ENCODE measurements at places on chromosomes 13 and 19. TPM values are rescaled to one million over a fixed set of nuclear protein-coding genes. Genes with fewer than 3 reads are reported as not detected.

The S1PR5 gene
- total RNA-seq: 2.2 TPM

The ATP7B gene
- total RNA-seq: 1.5 TPM

The TINCR gene
- 0.40 TPM for total RNA-seq

The ZNF571 gene
- 0.71 TPM for total RNA-seq

The PSPN gene
- total RNA-seq: 1.6 TPM

The OCEL1 gene
- total RNA-seq: 0.18 TPM

The ZNF878 gene
- total RNA-seq: not detected

The ZNF846 gene
- 1.5 TPM for total RNA-seq

The TMPRSS9 gene
- not detected for total RNA-seq

The SHISA2 gene
- total RNA-seq: 100 TPM

GRCh38 chr13:110802260-110802659 lies 88.8 kb downstream of the ING1 start:
- DNase-seq: no peak

DNA sequence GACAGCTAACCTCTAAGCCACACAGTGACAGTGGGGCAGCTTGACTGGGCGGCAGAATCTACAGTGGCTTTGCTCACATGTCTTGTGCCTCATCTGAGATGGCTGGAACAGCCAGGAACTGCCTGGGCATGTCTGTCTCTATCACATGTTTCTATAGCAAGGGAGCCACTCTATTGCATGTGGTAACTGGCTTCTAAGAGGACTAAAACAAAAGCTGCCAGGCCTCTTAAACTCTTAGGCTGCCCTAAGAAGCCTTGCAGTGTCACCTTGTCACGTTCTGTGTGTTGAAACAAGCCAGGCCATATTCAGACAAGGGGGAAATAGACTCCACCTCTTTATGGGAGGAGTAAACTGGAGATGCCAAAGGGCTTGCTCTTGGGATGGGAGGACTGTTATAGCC lies 122.9 kb upstream of the MAB21L1 start:
- no peak for DNase-seq

DNA sequence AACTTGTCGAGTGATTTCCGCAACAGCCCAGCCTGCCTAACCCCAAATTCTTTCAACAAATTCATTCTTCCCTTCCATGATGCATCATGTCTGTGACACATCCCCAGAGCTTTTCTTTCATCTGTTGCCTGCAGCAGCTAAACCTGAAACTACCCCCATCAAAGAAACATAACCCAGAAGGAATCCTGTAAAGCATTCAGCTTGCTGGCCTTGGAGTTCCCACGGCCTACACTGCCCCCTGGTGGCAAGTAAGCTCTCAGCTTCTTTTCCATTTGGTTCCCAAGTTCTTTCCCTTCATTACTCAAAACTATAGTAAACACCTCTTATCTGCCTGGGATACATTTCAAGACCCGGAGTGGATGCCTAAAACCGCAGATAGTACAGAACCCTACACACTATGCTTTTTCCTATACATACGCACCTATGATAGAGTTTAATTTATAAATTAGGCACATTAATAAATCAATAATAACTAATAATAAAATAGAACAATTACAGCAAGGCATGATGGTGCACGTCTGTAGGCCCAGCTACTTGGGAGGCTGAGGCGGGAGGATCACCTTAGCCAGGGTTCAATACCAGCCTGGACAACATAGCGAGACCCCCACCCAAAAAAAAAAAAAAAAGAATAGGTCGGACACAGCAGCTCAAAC lies 7.4 kb downstream of the ETHE1 start:
- peak; percentile 90 for DNase-seq

GRCh38 chr19:39918183-39918651 lies 16.2 kb downstream of the FCGBP start:
- DNase-seq: no peak

DNA sequence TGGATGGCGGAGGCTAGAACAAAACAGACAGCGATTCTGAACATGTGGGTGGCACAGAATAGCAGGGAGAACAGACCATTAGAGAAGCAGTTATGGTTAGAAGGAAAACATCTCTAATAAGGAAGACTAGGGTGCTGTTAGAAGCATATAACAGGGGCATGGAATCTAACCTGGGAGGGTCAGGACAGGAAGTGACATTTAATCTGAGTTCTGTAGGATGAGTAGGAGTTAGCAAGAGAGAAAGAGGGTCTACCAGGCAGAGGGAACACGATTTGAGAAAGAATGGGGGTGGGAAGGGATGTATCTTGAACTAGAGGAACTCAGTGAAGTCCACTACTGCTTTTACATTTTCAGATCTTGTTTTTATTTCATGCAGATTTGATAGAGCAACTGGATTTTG lies 48.6 kb downstream of the B3GLCT start:
- DNase-seq: no peak

DNA sequence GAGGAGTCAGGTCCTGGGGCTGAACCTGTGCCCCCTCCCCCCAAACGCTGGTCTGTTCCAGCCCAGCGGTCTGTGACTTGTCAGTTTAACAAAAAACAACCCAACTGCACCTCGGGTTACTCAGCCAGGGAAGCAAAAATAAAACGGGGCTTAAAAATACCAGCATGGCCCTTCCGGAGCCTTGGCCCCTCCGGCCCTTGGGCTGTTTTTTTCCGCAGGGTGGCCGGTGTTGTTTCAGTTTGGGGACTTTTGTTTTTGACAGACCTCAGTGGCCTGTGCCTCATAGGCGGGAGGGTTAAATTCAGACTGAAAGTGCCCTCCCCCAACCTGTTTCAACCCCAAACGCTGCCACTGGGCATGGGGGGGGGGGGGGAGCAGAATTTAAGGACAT lies 4.0 kb downstream of the TCF3 start:
- DNase-seq: no peak

DNA sequence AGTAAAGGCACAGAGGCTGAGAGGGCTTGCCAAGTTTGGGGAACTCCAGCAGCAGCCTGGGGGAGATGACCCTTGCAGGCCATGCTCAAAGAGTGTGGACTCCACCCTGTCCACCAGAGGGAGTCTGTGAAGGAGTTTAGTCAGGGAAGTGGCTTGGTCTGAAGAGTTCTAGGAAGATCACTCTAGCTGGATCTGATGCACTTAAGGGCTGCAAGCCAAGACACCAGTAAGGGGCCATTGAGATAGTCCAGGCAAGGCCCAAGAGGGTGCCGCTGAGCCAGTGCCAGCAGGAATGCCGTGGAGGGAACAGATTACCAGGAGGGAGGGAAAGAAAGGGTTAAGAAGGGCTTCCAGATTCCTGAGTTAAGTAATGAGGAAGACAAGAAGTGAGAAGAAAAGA lies 68.7 kb downstream of the ZAR1L start:
- DNase-seq: peak; percentile 44

- DNase-seq: peak; percentile 43
Measured at GRCh38 chr19:5407356-5407755, 47.9 kb upstream of the ZNRF4 start.

- peak; percentile 46 for DNase-seq
Measured at GRCh38 chr13:32903720-32904119, 112.5 kb upstream of the KL start.

DNA sequence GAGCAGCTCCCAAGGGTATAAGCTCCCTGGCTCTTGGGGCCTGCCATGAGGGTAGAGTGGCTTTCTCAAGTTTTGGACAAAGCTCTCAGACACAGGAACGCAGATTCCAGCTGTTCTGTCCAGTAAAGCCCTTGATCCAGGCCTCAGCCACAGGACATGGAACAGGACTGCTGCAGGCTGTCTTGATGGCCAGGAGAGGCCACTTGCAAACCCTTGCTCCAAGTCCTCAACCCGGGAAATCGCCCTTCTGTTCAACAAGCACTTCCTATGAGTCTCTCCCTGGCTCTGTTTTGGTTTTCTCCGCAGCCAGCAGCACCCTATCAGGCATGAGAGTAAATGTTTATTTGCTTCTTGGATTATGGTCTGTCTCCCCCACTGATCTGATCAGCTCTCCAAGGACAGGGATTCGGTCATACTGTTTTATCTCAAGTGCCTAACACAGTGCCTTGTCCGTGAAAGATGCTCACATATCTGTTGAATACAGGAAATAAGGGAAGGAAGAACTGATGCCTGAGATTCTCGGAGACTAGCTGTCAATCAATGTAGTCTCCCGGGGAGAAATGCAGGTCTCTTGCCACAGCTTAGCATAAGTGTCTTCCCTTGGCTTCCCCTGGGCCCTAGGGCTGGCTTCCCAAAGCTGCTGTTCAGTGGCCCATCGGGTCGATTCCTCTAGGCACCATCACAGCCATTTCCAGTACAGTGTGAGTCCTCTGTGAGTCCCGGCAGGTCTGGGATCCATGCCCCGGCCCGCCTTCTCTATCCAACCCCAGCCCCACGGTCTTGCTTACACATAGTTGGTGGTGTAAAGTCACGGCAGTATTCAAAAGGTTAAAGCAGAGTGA lies 90.8 kb downstream of the TSHZ3 start:
- DNase-seq: no peak

- peak; percentile 81 for DNase-seq
Measured at GRCh38 chr19:48418317-48419064, 25.0 kb downstream of the GRIN2D start.

- no peak for DNase-seq
Measured at GRCh38 chr13:75092143-75092542, 389.8 kb downstream of the TBC1D4 start.

GRCh38 chr13:64239372-64239771 lies 2823.7 kb upstream of the PCDH20 start:
- no peak for DNase-seq

GRCh38 chr19:32223595-32224370 lies 121.6 kb upstream of the ZNF507 start:
- peak; percentile 33 for DNase-seq

GRCh38 chr13:51006067-51006845 lies 96.7 kb downstream of the RNASEH2B start:
- DNase-seq: no peak

DNA sequence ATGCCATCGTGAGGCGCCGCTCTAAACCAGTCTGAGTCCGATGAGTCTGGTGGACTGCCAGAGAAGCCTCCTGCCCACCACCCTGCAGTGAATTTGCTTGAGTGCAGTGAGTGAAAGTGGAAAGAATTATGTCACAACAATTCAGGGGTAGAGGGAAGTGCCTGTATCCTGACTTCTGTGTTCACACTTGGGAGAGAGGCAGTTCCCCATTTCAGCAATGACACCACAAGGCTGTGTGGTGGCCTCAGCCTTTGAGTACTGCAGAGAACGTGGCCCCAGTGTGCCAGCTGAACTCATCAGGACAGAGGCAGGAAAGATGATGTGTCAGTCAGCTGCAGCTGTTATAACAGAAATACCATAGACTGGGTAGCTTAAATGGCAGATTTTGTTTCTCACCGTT lies 155.6 kb downstream of the COG6 start:
- no peak for DNase-seq

All from Daoy (cell line).